ENCODE measurements at places on chromosomes 7 and 10.

- no peak for DNase-seq
These were observed 659 bp downstream of the OPTN start for GRCh38 chr10:13100349-13101294.

- DNase-seq, result no peak
These were observed 41.6 kb upstream of the EPHB6 start for GRCh38 chr7:142813226-142813625.

DNA sequence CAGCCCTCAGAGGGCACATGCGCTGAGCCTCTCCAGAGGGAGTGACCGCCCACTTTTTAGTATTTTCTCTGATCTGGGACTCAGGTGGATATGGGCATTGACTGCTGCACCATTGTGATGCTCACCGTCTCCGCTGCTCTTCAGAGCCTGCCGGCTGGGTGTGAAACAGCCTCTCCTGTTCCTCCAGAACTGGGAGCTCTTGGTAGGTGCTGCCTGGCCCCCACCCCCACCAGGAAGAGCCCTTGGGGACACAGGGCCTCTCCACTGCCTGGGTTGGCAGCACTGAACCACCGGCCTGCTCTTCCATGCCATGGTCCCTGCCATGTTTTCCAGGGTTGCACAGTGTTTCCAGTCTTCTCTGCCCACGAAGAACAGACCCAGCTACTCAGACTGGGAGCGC lies 36.3 kb downstream of the ARHGAP22 start:
- no peak for DNase-seq

DNA sequence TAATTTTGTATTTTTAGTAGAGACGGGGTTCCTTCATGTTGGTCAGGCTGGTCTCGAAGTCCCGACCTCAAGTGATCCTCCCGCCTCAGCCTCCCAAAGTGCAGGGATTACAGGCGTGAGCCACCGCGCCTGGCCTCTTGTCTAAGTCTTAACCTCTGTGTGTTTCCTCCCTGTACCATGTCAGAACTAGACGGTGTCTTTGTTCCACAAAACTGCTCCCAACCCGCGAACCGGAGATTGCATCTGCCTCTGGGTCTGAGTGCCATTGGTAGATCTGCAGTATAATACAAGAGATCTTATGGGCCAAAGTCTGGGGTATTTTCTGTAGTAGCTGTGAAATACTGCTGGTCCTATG lies 1.3 kb upstream of the EEF1AKMT2 start:
- DNase-seq, result no peak

- DNase-seq, result no peak
These were observed 1034.5 kb upstream of the LRRTM3 start for GRCh38 chr10:65891073-65891981.

Measured in stimulated activated CD4-positive, alpha-beta T cell treated with anti-CD3 and anti-CD28 coated beads, Interleukin-1b, Interleukin-23, amount 100 ng/mL, for 4 hours (primary cell).